ENCODE measurements at places on chromosomes 11 and 22.

DNA sequence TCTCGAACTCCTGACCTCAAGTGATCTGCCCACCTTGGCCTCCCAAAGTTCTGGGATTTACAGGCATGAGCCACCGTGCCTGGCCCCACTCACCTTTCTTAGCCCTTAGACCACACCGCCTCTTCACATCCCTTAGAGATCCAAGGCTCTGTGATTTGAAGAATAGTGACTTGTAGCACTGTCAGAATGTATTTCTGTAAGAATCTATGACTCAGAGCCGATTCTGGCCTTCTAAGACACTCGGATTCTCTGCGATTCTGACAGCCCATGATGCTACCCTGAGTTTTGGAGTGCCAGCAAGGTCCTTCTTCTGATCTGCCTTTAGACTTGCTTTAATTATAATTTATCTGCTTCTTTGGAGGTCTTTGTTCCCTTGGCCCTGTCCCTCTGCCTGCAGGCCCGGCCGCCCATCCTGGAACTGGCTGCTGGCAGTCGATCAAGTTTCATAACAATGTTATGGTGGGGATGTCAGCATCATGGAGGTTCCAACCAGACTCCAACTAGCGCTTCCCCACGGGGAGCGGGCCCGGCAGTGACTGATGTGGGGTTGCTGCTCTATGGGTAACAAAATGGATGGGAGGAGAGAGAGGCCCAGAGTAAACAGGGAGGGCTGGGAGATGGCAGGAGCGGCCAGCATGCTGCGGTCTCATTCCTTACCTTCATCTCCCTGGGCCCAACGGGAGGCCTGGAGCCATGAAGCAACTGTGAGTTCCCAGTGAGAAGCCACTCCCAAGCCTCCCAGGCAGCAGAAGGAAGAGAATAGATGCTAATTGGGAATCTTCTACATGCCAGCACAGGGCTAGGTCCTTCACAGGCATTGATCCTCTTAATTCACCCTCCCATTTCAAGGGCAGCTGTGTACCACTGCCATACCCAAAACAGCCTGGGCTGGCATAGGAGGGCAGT is 55.7 kb upstream of the RASD2 start:
- no peak for DNase-seq

DNA sequence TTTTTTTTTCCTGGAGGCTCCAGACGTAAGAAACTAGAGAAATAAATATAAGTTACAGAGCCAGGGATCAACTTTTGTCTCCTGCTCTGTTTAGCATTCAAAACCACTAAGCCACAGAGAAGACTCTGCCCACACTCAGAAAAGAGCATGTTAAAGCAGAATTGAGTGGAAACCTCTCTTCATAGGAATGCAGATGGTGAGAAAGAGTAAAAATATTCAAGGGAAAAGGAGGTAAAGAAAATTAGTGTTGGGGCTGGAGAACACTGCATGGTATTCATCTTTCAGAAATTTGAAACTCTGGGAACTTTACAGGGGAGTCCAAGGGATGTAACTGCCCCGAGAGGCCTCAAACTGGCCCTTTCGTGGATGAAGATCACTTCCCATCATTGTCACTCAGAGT is 65.1 kb downstream of the CLMP start:
- no peak for DNase-seq

- no peak for DNase-seq
These were observed 63.2 kb upstream of the TOP3B start for GRCh38 chr22:22045571-22046335.

DNA sequence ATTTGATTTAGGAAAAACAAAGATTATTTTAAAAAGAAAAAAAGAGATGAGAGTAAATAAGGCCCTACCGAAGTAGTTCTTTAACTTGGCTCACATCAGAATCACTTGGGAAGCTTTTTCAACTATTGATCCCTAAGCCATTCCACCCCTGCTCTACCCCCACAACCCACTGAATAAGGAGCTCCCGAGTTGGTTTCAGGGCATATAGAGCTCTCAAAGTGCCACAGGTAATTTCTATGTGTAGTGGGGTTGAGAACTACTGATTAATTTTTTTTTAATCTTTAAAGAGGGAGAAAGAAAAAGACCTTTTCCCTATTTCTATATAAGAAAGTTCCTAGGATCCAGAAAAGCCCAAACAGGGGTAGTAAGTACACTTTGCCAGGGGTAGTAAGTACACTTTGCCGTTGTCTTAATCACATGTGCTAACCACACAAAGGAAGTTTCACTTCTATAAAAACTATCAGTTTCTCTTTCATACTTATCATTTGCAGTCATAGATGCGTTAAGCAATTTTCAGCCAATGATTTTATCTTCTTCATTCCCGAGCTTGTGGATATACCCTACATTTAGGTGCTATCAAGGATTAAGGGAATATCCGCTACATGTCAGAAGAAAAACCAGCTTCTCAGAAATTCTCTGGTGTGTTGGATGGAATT is 108.4 kb upstream of the ZC3H12C start:
- DNase-seq: no peak

DNA sequence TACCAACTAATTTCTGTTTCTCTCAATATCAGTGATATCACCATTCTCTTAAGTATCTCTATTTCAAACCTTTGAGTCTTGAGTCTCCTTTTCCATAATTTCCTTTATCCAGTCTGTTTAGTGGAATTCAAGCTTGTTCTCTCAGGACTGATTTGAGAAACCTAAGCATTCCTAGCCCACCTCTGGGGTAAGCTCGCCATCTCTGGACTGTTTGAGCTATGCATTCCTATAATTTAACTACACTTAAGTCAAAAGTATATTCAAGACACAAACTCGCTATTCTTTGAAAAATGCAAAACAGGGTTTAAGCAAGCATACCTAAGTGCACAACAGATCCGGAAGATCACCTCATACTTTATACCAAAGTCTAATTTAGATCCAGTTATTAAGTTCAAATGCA is 2.1 kb upstream of the DLAT start:
- no peak for DNase-seq

- DNase-seq: no peak
These were observed 69.1 kb downstream of the FCHSD2 start for GRCh38 chr11:73072935-73073481.

DNA sequence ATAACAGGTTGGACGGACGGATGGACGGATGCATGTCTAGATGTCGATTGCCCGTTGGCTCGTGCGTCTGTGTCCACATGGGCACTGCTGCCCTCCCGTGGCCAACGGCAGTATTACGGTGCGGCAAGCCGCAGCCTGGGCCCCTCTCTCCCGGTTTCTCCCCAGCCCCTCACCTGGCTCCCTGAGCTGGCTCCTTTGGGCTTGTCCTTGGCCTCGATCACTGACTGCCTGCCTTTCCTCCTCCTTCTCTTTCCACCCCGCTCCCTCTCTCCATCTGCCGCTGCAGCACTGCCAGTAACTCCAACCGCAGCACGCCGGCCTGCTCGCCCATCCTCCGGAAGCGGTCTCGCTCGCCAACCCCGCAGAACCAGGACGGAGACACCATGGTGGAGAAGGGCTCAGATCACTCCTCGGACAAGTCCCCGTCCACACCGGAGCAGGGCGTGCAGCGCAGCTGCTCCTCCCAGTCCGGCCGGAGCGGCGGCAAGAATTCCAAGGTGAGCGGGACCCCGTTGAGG is 77.3 kb downstream of the SCN3B start:
- peak; percentile 77 for DNase-seq

DNA sequence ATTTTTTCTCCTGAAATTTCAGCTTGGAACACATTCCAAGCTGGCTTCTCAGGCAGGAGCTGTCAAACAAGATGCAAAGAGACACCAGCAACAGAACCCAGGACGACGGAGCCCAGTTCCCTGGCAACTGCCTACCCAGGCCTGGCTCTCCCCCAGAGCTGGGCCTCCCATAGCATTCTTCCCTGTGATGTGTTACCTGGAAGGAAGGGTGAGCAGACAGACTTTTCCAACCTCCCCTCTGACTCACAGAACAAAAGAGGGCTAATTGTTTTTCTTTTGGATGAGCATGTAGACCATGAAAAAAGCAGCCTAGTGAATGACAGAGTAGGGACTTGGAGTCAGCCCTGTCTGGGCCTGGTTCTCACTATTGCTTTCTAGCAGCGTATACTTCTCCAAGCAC is 55.3 kb upstream of the BMAL1 start:
- peak; percentile 30 for DNase-seq

- no peak for DNase-seq
These were observed 2.5 kb downstream of the ARHGAP32 start for GRCh38 chr11:129189646-129190045.

GRCh38 chr22:35347462-35347861 is 33.4 kb upstream of the HMOX1 start:
- DNase-seq: no peak

GRCh38 chr22:28375761-28376534 is 303.7 kb downstream of the TTC28 start:
- no peak for DNase-seq

DNA sequence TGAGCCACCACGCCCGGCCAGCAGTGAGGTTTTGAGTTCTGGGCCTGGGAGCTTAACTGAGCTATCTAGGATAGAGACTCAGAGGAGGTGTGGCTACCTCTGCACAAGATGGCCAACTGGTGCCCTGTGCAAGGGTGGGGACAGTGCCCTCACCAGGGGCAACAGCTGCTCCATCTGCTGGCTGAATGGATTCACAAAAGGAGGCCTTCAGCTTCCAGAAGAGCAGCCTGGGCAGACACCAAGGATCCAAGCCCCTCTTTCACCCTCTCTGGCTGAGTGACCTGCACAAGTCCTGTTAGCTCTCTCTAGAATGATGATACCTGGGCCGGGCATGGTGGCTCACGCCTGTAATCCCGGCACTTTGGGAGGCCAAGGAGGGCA is 33.5 kb upstream of the BAIAP2L2 start:
- DNase-seq: no peak
